ENCODE measurements at places on chromosomes 12 and 14.

DNA sequence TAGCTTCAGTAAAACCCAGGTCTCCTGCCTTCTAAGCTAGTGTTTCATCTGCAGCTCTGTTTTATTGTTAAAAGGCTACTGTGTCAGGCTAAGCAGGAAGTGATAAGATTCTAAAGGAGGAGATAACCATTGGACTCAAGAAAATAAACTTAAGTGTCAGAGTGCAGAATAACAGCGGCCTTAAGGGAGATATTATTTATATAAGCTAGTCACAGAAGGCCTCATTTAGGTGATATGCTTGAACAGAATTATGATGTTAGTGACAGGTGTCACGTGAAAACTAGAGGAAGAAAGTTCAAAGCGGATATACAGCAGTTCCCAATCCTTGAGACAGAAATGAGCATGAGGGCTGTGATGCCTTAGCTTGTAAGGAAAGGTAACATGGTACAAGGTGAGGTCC, 373.4 kb downstream of the FOXG1 start:
- DNase-seq = no peak

GRCh38 chr12:87142342-87142741, 886.2 kb upstream of the MGAT4C start:
- no peak for DNase-seq

GRCh38 chr14:98704441-98704840, 567.6 kb downstream of the BCL11B start:
- no peak for DNase-seq

GRCh38 chr14:101905614-101906013, 58.8 kb upstream of the DYNC1H1 start:
- DNase-seq = no peak

DNA sequence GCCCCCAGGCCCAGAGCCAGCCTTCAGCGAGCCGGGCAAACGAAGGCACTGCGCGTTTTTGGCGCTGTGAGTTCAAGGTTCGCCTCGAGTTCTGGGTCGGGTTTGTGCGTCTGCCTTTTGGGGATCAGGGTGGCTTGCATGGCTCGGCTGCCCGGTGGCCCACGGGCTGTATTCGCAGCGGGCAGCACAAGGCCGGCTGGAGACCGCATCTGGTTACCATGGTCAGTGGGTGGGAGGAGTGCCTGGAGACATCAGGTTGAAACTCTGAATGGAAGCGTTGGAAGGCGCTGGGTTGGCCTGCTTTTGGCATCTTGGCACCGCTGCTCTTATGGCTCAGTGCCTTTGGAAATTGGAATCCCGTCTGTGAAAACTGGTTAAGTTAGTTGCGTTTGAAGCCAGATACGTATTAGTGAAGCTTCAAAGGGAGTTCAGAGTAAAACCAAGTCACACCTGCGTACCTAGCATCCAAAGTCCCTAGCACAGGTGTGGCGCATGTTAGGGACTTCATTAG, 50.9 kb downstream of the SNAPC1 start:
- DNase-seq = no peak

- peak; percentile 38 for DNase-seq
Observed at GRCh38 chr12:94405413-94406116, 54.1 kb downstream of the CEP83 start.

GRCh38 chr12:109779382-109779781, 53.8 kb downstream of the TRPV4 start:
- DNase-seq = no peak

GRCh38 chr14:98943907-98944306, 328.1 kb downstream of the BCL11B start:
- no peak for DNase-seq

GRCh38 chr12:109824731-109825130, 8.5 kb downstream of the TRPV4 start:
- no peak for DNase-seq

DNA sequence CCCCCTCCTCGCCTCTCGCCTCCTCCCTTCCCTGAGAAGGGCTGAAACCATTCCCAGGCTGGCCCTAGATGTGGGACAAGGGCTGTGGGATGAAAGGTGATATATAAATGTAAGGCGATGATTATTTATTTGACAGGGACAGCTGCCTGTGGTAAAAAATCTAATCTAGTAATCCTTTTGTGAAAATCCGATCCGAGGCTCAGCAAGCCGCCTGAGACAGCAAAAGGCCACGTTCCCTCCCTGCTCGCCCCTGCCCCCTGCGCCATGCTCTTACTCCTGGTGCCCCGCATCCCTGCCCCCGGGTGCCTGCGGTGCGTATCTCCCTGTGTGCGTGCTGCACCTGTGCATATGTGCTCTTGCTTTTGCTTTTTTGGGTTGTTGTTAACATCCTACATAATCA, 65.2 kb downstream of the TSPAN9 start:
- DNase-seq = no peak

- DNase-seq = no peak
Observed at GRCh38 chr14:86823581-86823980, 1169.4 kb downstream of the GALC start.

DNA sequence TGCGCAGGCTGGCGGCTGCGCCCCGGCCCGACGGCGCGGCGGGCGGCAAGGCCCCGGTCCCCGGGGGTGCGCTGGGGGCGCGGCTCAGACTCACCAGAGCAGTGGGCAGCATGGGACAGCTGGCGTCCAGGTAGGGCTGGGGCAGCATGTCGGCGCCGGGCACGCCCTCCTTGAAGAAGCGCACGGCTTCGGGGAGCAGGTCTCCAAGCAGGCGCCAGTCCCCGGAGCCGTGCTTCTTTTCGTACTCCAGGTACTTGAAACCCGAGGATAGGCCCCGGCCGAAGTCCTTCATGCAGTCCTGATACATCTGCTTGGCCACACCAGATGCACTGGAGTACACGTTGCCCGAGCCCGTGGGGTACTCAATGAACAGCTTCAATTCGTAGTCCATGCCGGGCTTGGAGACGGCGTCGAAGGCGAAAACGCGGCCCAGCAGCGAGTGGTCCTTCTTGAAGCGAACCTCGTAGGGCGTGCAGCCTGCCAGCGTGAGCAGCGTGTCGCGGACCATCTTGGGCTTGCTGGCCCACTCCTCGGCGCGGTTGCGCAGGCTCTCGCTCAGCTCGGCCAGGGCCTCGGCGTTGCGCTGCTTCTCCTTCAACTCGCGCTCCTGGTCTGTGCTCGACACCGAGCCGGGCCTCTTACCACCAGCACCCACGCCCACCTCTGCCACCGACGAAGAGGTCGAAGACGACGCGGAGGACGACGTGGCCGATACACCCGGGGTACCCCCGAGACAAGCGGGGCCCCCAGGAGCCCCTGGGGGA, 2.2 kb downstream of the IRF2BPL start:
- DNase-seq = no peak

- DNase-seq = no peak
Observed at GRCh38 chr12:71128191-71128788, 29.5 kb downstream of the TSPAN8 start.

DNA sequence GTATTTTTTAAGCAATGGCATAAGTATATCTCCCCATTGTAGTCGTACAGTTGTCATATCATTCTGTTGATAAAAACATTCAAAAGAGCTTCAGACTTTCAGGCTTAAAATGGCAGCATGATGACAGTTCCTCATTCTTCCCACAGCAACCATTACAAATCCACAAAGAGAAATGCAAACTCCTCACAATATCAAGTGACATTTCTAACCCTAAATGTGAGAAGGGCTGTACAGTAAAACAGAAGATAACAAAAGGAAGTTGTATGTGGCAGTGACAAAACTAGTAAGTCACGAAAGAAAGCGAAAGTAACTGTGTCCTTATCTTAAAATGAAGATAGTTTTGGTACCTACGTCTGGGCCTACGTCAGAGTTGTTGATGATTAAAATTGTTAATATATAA, 46.7 kb downstream of the GXYLT1 start:
- peak; percentile 36 for DNase-seq

- DNase-seq = no peak
Observed at GRCh38 chr14:55356913-55357312, 54.7 kb downstream of the ATG14 start.

DNA sequence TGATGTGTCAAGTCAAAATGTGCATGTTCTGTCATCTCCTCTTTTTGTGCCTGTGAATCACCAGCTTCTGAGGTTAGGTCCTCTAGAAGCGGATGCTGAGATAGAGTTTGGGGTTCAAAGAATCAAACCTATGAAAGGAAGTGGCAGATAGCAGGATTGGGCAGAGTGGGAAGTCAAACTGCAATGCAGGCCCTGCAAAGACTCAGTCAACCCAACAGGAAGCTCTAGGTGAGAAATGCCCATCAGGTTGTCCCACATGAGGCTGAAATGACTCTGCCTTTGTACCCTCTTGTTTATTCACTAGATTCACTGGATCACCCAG, 4.5 kb upstream of the MIA2 start:
- DNase-seq = no peak

GRCh38 chr12:12282761-12283425, 16.0 kb upstream of the LRP6 start:
- DNase-seq = no peak

DNA sequence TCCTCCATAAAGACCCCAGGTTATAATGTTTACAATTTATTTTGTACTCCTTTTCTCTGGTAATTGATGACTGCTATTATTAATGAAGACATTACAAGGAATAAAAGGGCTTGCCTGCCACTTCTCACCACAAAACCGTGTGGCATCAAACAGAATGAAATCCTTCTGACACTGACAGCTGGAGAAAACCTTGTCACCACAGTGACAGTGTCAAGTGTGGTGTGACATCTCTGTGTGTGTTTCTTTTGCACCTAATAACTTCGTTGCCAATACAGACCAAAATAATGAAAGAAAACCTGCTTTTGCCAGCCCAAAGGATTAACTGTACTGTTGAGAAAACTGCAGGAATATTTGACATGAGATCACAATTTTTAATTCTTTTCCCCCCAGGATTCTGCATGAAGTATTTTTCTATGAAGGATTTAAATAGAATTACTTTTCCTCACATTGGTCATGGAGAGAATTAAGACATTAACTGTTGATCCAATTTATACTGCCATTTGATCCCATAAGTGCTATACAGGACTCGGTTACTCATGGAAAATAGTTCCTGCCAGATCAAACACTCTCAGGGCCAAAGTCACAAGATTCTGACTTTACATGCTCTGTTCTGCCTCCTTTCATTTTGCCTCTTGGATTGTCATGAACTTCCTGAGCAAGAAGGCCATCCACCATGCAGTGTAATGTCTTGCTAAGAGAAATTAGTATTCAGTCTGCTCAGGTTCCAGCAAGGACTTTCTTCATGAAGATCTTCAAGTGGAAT, 60.4 kb upstream of the IFNG-AS1 start:
- DNase-seq = no peak

DNA sequence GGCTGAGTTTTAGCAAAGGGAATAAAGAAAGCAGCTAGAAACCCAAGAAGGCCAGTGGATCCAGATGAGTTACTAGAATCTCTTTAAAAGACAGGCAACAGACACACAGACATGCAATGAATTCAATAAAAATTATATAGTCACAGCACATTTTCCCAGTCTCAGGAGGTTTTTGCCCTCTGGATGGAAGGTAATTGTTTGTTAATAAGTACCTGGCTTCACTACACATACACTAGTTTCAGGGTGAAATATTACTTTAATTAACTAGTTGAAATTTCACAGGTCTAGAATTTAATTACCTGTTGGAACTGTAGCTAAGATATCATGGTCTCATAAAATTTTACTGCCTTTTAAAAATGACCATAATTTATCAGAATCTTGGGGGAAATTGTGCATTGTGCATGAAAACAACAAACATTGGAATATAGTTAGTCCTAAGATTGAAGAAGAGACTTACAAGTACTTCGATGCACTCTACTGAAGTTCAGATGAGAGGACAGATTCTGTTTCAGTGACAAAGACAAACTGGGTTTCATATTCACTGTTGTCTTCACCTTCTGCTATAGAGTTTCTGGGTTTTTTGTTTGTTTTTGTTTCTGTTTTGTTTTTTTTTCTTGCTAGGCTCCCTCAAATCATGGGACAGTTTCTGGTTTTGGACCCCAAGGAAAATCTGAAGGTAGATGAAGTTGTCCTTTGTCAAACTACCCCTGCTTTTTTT, 277.0 kb upstream of the GARIN6 start:
- DNase-seq = no peak

- no peak for DNase-seq
Observed at GRCh38 chr12:105177208-105177607, 58.8 kb downstream of the APPL2 start.

DNA sequence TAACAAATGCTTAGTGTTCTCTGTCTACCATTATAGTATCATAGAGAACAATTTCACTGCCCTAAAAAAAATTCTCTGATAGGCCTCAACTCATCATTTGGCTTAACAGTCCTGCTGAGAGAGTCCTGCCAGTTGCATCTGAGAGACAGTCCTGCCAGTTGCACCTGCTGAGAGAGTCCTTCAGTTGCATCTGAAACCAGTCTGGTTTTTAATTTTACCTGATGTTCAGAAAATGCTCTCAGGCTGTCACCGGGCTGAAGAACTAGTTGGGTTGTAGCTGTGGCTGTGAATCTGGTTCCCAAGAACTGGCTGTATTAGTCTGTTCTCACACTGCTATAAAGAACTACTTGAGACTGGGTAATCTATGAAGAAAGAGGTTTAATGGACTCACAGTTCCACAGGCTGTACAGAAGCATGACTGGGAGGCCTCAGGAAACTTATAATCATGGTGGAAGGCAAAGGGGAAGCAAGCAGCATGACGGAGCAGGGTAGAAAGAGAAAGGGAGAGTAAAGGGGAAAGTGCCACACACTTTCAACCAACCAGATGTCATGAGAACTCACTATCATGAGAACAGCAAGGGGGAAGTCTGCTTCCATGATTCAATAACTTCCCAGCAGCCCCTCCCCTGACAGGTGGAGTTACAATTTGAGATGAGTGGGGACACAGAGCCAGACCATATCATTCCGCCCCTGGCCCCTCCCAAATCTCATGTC, 51.6 kb downstream of the PRKCH start:
- DNase-seq = no peak

DNA sequence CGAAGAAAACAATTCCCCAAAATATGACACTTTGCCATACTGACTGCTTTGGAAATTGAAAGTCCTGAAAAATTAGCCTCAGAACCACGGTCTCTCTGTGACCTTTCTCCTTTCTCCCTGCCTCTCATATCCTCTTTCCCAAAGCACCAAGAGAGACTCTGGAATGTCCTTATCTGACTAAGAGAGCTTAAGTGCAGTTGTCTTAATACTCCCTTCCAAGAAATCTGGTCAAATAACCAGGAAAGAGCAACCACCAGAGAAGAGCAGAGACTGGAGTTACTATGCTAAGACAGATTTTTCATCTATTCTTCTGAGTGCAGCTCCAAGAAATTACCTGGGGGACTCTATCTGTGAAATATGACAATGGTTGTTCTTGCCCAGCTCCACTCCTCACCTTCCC, 10.5 kb upstream of the BTG1 start:
- DNase-seq = no peak

DNA sequence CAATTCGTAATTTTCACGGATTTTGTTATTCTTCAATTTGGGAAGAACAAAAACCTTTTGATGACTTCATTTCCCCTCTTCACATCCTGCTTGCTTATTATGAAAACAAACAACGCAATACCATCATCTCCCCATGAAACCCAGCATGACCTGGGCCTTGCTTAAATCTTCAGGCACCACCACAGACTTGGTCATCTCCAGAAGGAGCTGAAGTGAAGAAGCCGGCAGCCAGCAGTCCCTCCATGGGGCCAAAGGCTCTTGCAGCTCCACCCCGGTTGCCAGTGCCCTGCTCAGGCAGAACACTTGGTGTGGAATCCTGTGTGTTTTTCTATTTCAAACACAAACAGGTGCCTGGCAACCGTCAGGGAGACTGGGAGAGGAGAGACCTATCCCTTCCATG, 982.9 kb upstream of the TMEM132C start:
- no peak for DNase-seq

- DNase-seq = no peak
Observed at GRCh38 chr14:31205681-31206535, 1.7 kb downstream of the HECTD1 start.
